ENCODE measurements at places on chromosomes 2 and 18. TPM values are rescaled to one million over a fixed set of nuclear protein-coding genes. Genes with fewer than 3 reads are reported as not detected.

The DRC1 gene
- not detected for total RNA-seq

GRCh38 chr2:204010628-204011560, 74.3 kb downstream of the ICOS start:
- H3K4me3 ChIP-seq, result no peak overlapping the region
- H3K27me3 ChIP-seq, result no peaks in the 10 kb centered on the region
- no peaks in the 10 kb centered on the region for H3K4me1 ChIP-seq
- H3K36me3 ChIP-seq, result no peaks in the 10 kb centered on the region
- DNase-seq, result no peak

The TUBB8B gene
- 0.57 TPM for total RNA-seq

DNA sequence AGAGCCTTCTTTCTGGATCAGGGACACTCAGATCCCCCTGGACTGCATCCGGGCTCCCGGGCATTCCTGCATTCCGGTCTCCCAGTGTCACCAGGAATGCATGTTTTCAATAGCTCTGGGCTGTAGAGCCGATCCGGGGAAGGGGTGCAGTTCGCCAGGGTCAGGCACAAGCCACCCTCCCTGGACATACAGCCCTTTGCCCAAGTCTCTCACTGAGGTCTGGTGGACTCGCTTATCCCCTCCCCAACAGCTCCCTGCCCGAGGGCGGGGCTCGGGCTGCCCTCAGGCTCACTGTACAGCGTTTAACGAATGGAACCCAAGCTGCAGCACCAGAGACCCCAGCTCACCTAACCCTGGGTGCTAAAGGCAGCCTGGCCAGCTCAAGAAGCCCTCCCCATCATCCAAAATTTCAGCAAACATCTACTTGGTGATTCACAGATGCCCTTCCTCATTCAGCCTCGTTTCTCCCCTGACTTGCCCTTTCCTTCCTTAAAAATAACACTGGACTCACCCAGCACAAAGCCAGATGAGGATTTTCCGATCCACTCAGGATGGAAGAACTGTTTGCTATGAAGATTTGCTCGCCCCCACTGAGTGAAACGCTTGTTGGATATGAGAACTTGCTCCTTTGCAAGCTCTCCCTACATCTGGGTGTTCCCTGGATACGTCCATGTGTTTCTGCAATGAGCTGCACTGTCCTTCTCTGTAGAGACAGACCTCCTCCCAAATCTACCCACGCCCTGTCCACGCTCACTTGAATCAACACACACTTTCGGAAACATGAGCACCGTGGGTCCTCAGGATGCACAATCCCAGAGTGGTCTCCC, 58.1 kb downstream of the PXDN start:
- H3K4me3 ChIP-seq, result no peak overlapping the region
- no peaks in the 10 kb centered on the region for H3K4me1 ChIP-seq
- H3K27ac ChIP-seq, result no peak overlapping the region
- H3K27me3 ChIP-seq, result no peaks in the 10 kb centered on the region
- no peaks in the 10 kb centered on the region for H3K36me3 ChIP-seq

DNA sequence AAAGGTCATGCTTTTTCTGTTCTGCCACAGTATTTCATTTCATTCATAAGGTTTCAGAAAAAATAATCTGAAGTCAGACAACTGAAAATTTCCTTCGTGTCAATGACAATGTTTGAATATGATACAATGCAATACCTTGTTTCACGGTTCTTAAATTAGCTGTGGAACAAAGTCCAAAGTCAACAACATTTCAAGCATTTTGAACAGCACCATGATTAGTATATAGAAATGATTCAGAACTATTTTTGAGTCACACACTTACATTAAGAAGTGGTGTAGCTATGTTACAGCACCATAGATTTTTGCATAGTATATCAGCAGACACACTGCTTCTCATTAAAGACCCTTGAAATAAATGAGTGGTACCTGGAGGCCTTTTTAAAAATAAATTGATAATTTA, 178.3 kb upstream of the DSEL start:
- no peak for DNase-seq
- H3K27ac ChIP-seq, result no peak overlapping the region
- no peaks in the 10 kb centered on the region for H3K27me3 ChIP-seq
- no peaks in the 10 kb centered on the region for H3K36me3 ChIP-seq
- H3K4me3 ChIP-seq, result no peak overlapping the region

Measured in HCT116 (cell line).